ENCODE measurements at places on chromosomes 6 and 20.

DNA sequence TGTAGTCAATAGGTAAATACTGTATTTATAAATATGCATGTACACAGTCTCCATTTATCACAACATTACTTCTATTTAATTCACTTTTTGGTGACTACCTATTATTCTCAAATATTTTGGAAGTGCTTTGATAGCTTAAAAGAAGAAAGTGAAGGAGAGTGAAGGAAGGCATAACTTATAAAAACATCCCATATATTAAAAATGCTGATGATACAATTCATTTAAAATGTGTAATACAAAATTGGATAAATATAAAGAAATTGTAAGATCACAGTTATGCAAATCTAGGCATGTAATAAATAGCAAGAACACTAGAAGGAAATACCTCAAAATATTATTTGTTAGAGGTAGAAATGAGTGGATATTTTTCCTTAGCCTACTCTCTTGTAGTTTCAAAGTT lies 111.6 kb upstream of the ADTRP start:
- DNase-seq = no peak

GRCh38 chr6:20227350-20227749 lies 15.1 kb upstream of the MBOAT1 start:
- no peak for DNase-seq

- DNase-seq = no peak
These were observed 101.5 kb upstream of the SCP2D1 start for GRCh38 chr20:18712131-18712530.

DNA sequence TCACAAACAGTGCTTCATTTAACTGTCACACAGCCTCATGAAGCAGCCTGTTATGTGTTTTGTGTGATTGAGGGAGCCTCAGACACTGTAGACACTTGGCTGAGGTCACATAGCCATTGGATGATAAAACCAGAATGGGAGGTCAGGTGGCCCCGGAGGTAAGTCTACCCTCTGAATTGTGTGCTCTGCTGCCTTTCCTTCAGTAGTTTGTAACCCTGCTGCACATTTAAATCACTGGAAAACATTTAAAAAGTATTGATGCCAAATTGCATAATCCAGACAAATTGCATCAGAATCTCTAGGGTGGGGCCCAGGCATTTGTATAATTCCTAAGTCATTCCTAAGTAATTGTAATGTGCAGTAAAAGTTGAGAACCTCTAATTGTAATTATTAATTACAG lies 85.2 kb upstream of the ECI2 start:
- no peak for DNase-seq

DNA sequence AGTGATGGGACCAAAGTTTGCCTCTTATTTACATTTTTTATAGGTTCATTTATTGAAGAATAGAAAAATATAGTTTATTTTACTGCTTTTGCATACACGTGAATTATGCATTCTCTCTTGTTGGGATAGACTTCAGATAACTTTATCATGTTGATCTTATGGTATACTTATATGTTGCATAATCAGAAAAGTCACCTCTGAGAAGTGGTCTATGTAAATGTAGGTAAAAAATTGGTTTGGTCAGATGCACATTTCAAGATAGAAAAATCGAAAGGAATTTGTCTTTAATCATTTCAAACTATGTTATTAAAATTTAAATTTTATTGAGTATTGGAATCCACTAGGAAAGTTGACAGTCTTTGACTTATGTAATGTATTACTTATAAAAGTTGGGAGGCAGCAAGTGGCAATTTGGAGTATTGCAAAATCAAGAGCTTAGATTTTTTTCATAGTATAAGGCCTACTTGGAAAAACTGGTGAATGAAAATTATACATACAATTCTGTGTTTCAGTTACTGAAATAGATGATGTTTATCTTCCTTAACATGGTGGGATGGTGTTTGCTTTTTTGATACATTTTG lies 2.4 kb downstream of the PHF3 start:
- DNase-seq = no peak

DNA sequence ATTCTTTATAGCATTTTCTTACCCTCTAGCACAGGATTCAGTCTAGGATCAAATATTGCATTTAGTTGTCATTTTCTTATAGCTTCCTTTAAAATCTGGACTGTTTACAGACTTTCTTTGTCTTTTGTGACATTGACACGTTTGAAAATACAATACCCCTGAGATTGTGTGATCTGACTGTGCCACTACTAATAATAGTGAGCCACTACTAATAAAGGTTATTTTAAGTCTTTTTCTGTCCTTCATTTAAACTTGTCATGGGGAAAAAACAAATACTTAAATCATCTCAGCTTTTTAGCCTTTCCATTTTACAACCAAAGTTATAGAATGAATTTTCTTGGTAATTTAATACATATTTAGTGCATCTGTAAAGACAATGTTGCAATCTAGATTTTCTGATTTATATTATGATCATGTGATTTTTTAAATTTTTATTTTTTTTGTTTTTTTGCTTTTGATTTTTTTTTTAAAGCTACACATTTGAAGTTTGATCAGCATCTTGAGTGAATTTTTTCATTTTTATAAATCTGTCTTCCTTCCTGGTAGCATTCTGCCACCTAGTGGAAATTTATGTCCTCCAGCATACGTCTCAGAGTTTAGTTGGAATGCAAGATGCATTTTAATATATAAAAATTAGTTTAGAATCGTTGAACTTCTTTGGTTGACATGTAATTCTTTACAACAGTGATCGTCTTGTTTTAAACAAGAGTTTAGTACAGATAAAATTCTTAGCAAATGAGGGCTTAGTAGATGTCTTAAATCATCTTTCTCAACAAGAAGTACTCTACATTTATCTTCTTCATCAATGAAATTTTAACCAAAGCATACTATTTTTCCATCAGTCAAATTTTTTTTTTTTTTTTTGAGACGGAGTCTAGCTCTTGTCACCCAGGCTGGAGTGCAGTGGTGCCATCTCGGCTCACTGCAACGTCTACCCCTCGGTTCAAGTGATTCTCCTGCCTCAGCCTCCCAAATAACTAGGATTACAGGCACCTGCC lies 119.4 kb downstream of the NCOA3 start:
- DNase-seq = no peak

DNA sequence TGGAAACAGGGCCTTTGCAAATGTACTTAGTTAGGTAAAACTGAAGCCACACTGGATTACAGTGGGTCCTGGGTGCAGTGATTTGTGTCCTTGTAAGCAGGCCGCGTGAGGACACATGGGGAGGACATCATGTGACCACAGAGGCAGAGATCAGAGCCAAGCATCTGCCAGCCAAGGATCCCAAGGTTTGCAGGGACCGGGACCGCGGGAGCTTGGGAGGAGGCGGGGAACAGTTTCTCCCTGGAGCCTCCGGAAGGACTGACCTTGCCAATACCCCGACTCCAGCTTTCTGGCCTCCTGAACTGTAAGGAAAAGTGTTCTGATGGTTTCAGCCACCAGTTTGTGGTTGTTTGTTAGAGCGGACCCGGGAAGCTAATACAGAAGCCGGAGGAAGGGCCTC lies 500.9 kb downstream of the PREX1 start:
- no peak for DNase-seq

DNA sequence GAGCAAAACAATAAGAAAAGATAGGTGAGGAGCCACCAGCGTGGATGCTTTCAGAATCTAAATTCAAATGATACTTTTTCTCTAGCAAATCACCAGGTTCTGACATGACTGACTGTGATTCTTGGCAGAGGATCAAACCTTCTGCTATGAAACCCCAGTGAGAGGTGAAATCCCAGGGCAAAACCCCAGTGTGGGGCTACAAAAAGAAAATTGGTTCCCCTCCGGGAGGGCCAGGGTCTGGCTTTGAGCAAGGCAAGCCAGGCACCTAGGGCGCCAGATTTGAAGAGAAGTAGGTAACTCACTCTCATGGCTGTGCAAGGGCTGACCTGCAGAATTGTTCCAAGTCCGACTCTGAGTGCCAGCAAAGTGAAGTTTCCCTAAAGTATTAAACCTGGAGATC lies 20.2 kb upstream of the RALGAPA2 start:
- no peak for DNase-seq

DNA sequence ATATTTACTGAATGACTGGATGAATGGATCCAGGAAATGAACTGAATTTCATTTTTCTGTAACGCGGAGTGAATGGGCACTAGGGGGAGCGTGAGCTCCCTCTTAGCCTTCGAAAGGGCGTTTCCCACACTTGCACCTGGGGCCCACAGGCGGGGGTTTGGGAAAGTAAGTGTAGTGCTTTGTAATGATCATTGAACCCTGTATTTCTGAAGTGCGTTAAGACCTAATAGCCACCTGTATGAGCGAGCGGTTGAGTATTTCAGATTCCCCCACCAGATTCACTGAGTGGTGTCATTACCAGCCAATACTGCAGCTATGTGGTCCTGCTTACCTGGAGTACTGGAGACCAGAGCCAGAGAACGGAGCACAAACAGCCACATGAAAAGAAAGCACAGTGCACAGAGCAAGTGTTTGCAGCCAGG lies 10.5 kb downstream of the SYTL3 start:
- peak; percentile 53 for DNase-seq

DNA sequence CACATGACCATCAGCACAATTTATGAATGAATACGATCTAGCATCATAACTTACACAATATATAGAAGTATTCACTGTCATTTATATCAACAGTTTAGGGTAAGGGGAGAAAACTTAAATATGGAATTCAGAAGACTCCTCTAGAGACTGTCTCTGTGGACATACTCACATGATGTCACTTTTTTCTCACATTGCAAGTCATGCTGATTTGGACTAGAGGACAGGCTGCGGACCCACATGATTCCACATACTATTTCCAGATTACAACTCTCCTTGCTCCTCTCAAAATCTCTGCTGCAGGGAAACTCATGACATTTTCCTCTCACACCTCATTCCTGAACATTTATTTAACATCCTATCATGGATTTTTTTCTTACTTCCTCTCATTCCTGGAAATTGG lies 13.4 kb downstream of the CRISP1 start:
- DNase-seq = no peak

DNA sequence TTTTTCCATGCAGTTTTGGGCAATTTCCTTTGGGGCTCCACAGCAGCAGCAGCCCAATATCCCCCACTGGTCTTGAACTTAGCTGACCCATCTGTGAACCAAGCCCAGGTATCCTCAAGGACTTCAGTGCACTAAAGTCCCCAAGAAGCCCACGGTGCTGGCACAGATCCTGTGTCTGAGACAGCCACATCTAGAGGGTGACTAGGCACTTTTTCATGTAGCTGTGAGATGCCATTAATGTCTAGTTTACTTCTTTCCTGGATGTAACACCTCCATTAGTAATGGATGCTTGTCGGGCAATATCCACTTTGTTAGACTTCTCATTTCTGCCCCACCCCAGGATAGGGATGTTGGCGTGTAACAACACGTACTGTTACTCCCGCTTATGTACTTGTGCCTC lies 176.2 kb upstream of the PROKR2 start:
- no peak for DNase-seq

- DNase-seq = no peak
These were observed 169.3 kb upstream of the JARID2 start for GRCh38 chr6:15076565-15076964.

DNA sequence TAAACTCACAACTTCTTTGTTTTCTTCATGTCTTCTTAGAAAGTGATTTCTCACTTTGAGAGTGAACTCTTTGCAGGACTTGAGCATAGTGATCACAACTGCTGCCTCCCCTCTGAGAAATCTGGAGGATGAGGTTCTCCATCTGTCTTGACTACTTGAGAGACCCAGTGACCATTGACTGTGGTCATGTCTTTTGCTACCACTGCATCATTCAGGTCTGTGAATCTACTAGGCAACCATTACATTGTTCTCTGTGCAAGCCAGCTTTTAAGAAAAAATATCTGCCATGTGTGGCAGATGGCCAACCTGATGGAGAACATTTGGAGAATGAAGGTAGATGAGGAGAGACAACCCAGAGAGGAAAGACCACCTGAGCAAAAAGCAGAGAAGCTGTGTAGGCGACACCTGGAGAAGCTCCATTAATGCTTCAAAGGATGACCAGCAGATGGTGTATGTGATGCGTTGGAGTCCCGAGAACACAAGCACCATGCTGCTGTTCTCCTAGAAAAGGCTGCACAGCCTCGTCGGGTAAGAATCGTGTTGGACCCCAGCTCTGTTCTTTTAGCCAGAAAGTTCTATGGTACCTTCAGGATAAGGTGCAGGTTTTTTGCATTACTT lies 25.1 kb upstream of the TRIM26 start:
- DNase-seq = no peak

DNA sequence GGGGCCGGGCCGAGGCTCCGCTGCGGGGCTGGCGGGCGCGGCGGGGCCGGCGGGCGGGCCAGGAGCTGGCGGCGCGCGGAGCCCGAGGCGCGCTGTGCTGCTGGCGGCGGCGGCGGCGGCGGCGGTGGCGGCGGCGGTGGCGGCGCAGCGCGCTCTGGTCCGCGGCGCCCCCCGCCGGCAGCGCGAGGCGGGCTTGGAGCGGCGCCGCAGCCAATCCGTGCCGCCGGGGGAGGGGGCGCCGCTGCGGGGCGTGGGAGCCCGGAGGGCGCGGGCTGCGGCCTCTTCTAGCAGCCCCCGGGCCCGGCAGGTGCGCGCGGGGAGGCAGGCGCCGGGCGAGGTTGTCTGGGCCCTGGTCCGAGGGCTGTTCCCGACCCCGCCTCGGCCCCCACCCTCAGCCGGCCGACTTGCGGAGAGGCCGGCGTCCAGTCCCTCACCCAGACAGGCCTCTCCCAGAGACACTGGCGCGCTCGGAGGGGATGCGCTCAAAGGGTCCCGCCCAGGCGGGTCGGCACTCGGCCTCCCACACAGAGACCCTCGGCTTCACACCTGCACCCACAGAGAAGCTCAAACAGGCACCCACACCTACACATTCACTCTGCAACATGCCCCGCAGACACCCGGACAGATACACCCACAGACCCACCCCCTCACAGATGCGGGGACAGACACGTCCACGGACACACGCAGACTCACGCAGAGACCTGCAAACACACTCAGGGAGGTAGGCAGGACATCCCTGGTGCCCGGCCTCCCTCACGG lies at the start of gene RIMS4:
TSS of gene RIMS4 (minus strand) at position 156 of the 759 bp plus-strand sequence. CDS start 275 bp downstream, outside the sequence.
- DNase-seq = no peak

- DNase-seq = peak; percentile 85
These were observed 41.5 kb upstream of the ADGRF1 start for GRCh38 chr6:47083586-47084047.

DNA sequence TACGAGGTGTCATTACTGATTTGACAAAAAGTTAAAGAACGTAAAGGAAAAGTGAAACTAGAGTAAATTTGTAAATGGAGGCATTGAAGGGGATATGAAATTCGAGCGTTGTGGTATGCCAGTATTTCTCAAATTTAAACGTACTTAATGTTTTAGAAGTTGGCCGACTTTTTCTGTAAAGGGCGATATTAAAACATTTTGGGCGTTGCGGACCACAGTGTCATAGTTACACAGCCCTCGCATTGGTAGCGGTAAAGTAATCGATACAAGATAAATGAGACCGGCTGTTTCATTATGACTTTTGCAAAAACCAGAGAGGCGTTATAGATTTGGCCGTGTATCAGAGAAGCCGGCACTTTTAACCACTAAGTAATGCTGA lies 39.6 kb downstream of the OR2B2 start:
- no peak for DNase-seq

DNA sequence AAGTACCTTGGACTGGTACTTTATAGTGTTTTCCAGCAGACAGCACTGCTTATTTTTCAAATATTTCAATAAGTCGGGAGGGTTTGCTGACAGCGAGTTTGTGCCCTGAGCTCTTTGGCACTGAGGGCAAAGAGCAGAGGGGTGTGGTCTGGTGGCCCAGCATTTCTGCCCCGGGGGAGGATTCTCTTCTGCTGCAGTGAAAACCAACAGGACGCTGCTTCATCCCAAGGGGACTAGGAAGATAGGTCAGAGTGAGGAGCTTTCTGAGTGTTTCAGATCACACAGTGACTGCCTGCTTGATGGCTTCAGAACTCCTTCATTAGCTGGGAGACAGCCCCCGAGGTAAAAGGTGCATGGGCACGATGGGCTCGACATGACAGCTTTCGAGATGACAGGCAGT lies 8.6 kb downstream of the ULBP2 start:
- DNase-seq = no peak
